ENCODE measurements at places on chromosomes 12 and 14. TPM values are rescaled to one million over a fixed set of nuclear protein-coding genes. Genes with fewer than 3 reads are reported as not detected.

DNA sequence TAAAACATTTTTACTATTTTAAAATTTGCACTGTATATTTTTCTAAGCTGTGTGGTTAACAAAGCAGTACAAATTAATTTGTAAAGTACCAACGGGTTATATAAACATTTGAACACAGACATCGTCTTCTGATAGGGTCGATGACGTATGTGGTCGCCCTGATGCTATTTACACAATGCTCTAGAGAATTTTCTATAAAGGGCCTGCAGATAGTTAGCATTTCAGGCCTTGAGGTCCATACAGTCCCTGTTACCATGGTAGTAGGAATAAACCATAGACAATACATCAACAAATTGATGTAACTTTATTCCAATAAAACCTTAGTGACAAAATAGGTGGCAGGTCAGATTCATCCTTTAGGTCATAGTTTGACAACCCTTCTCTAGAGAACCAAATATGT is 25.7 kb upstream of the PDZRN4 start:
- DNase-seq, result no peak

- DNase-seq, result no peak
These were observed 138.1 kb upstream of the RMST start for GRCh38 chr12:97324471-97324870.

DNA sequence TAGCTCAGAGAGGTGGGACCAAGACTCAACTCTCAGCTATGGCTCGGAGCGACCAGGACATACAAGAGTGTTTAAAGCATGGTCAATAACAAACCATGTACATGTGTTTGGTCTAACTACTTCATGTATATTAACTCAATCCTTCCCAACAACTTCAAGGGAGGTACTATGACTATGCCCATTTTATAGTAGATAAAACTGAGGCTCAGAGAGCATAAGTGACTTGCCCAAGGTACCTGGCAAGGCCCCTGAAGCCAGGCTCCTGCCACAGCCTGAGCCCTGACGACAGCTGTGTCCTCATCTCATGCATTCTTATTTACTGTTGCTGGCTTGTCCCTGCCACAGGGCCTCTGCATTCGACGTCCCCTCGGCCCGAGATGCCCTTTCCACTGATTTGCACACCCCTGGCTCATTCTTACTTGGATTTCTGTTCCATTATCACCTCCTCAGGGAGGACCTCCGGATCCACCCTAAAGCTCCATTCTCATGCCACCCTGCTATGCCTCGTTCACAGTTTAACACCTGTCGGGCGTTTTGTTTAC is 2.6 kb downstream of the TESC start:
- DNase-seq, result no peak

DNA sequence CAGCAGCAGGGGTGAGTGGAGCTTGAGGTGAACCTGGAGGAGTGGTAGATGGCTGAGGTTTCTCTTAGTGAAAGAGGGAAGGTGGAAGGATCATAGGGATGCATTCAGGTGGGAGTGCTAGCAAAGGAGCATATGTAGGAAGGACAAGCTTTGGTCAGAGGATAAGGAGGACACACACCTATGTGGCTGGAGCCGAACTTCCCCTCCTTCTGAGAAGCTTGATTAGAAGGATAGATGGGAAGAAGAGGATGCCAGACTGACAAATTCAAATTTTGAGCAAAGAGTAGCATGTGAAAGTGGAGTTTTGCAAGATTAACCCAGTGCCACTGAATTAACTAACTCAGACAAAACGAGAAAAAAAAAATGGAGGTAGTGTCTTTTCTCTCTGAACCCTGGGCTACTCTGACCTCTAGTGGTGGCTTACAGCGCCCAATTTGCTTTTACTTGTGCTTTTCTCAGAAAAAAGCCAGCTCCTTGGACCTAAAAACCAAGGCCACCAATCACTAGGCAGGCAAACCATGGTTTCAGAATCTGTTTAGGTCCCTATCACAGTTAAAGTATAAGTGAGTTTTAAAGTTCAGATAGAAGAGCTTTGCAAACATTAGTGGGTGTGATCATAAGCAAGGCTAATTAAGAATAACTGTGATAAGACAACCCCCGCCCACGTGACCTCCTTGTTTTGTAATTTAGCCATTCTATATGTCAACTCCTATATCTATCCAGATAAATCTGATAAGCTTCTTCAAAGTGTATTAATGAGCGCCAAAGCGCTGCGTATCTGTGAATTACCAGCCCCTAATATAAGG is 15.5 kb downstream of the EMP1 start:
- DNase-seq, result no peak

DNA sequence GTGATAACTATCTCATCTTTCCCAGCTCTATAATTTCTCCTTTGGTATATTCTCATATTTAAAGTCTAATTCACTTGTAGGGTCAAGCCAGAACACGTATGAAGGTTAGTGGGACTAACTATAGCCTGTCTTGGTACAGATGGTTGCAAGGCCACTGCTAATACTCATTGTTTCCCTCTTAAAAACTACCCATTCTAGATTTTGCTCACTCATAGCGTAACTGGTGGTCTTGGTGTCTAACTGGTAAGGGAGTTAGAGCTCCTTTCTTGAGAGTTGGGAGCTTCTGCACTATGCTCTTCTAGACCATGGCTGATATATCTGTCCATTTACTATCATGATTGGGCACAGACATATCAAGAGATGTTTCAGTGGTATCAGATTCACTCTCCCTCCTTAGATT is 8.8 kb downstream of the MGP start:
- DNase-seq, result no peak

GRCh38 chr12:55915482-55915859 is 12.2 kb downstream of the PYM1 start:
- DNase-seq, result no peak

- DNase-seq, result peak; percentile 23
These were observed 209.1 kb downstream of the TTC7B start for GRCh38 chr14:90607141-90607540.

DNA sequence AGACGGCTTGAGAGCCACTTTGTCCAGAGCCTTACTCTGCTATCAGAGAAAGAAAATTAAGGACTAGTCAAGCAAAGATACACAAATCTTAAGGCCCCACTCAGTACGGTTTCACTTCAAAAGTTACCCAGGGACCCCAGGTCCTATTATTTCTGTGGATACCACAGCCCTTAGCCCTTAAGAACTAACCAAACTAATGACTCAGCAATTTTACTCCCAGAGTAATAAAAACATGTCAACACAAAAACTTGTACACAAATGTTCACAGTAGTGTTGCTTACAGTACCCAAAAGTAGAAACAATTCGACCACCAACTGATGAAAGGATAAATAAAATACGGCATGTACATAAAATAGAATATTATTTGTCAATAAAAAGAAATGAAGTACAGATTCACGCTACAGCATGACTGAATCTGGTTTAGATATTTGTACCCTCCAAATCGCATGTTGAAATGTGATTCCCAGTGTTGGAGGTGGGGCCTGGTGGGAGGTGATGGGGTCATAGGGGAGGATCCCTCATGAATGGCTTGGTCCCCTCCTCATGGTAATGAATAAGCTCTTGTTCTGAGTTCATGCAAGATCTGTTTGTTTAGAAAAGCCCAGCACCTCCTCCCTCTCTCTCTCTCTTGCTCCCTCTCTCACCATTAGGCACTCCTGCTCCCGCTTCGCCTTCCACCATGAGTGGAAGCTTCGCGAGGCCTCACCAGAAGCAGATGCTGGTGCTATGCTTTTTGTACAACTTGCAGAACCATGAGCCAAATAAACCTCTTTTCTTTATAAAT is 30.5 kb downstream of the AREL1 start:
- no peak for DNase-seq

GRCh38 chr12:28622406-28622805 is 432.1 kb downstream of the CCDC91 start:
- no peak for DNase-seq

DNA sequence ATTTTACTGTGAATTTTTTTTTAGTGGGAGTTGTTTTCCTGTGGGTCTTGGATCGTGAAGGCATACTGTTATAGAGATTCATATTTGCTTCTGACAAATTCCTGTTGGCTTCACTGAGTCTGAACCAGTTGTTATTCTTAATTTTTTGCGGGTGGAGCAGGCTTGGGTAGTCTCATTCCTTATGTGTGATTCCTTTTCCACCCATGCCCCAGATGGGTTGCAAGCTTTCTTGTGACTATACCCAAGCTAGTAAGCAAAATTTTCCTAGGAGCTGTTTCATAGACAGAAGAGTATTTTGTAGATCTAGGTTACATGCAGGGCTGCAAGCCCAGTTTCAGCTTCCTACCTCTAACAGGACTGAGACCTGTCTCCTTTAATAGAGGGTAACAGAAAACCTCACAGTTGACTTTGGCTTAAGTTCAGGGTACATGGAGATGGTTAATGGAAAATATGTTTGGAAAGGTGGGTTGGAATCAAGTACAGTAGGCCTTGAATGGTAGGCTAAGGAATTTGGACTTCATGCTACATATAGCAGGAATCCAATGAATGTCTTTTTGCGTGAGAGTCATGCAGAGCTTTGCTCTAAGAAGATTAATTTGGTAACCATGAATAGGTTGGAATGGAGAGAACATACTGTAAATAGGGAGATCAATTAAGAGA is 29.0 kb downstream of the TRMT5 start:
- DNase-seq, result no peak

DNA sequence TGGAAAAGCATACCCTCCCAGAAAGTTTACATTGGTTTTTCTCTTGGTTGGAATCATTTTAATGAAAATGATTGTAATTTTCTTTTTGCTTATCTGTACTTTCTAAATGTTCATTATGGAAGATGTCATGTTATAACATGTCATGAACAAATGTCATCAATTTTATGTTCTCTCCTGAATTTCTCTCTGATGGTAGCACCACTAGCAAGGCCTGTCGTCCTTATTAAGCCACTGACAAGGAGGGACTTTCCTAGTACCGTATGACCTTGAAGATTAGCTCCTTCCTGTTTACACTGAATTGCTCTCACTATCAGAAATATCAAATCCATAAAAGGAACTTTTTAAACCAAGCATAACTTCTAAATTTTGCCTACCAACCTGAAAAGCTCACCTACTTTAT is 99.0 kb downstream of the ESR2 start:
- no peak for DNase-seq

DNA sequence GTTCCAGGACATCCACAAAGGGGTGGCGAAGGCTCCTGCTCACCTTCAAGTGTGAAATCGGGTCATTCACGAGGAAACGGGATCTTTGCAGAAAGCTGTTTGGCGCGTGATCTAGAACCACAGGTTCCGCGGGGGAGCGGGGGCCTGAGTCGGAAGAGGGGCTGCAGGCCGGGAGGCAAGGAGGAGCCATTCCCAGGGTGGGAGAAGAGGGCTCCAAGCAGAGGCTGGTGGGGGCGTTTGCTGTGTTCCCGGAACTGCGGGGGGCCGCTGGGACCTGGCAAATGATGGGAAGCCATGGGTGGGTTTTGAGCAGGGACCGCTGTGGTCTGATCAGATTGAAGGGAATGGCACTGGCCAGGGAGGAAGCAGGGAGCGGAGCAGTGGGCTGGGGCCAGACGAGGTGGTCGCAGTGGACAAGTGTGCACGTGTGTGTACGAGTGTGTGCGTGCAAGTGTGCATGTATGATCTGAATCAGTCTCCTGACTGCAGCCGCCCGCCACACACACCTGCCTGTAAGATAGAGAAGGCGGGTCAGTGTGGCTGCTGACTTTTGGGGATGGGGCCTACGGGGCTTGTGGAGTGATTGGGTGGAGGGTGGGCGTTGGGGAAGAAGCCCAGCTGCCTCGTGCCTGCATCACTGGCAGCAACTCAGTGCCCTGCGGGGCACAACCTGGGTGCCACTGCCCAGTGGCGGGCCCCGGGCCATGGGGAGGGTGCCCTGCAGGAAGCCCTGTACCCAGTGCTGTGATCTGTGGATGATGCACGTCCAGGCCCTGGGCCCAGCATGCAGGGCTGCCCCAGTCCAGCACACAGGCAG is 141.9 kb downstream of the KIF26A start:
- DNase-seq, result no peak

GRCh38 chr12:110636516-110636915 is 22.6 kb downstream of the TCTN1 start:
- DNase-seq, result no peak

- DNase-seq, result no peak
These were observed 62.5 kb upstream of the METAP2 start for GRCh38 chr12:95411466-95411865.

GRCh38 chr14:68512088-68512487 is 280.8 kb downstream of the ZFP36L1 start:
- DNase-seq, result no peak

DNA sequence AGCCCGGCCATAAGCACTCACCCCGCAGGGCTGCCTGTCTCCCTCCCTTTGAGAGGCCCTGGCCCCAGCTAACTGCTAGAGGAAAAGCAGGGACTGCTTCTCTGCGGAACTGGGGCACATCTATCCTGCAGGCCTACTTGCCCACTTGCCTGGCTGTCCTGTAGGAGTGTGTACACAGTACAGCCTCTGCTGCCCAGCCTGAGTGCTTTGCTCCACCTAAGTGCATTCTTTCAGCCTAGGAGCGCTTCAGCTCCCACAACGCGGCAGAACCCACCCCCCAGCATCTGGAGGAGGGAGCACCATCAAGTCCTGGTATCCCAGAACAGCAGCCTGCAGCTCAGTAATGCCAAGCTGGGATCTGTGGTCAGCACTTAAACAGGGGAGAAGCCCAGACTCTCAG is 79.9 kb upstream of the CD163 start:
- DNase-seq, result no peak

Gene MYF6
- total RNA-seq, result 0.07 TPM

Gene CCDC196
- total RNA-seq, result not detected

Gene RAPGEF3
- total RNA-seq, result 6.1 TPM

Gene MSI1
- not detected for total RNA-seq

Gene CLEC1B
- not detected for total RNA-seq

Data from MG63 (cell line).